Omental fat pad (tissue), 4 donors: ENCODE measurements at places on chromosomes 7 and 10. TPM values are rescaled to one million over a fixed set of nuclear protein-coding genes. Genes with fewer than 3 reads are reported as not detected.

Gene RTKN2
- 0.09 TPM for total RNA-seq

Gene SLC13A1
- total RNA-seq, result not detected

DNA sequence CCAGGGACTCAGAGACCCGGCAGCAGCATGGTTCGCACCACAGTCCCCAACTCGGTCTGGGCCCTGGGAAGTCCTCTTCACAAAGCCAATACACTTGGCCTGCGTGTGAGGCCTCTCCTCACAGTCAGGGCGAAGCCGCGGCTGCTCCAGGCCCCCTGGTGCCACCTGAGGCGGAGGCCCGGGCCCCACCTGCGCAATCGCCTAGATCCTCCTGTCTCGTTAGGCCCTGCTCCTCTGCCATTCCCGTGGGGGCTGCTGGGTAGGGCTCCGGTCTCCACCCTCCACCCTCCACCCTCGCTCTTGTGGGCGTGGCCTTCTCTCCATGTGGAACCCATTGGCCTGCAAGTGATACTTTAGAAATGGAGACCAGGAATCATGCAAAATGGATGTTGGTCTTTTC, 553.3 kb downstream of the INHBA start:
- DNase-seq, result no peak

GRCh38 chr7:148697256-148698006, 1.3 kb upstream of the CUL1 start:
- no peak for DNase-seq

- DNase-seq, result no peak
Observed at GRCh38 chr10:117410557-117410956, 35.3 kb upstream of the PDZD8 start.

Gene EFCAB10
- not detected for total RNA-seq

Gene UROS
- total RNA-seq, result 39.1 TPM

DNA sequence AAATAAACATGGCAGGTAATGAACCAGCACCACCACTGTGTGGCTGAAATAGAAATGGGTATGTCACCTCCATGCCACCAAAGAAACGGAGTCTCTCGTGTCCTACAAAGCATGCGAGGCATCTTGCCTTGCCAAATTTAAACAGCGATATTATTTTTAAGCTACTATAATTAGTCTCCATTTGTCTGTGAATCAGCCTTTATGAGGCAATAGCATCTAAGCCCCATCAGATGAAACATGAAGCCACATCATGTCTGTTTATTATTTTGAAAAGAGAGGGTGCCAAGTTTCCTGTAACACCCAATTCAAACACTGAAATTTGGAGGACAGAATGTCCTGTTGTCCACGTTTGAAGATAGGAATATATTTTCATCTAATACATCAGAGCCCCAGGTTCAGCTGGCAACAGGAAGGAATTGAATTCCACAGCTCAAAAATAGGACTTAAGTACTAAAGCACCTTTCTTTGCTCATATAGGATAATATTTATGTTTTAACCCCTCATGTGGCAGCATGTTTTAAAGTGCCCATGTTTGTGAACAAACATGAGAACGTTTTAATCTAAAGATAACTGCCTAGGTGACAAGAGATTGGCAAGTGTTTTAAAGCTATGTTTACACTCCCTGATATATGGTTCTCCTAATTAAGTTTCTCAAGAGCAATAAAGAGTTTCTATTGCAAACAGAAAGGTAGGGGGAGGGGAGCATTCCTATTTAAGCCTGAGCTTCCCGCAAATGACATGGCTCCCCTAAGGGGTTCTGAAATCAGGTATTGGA, 86.8 kb downstream of the SORBS1 start:
- no peak for DNase-seq

DNA sequence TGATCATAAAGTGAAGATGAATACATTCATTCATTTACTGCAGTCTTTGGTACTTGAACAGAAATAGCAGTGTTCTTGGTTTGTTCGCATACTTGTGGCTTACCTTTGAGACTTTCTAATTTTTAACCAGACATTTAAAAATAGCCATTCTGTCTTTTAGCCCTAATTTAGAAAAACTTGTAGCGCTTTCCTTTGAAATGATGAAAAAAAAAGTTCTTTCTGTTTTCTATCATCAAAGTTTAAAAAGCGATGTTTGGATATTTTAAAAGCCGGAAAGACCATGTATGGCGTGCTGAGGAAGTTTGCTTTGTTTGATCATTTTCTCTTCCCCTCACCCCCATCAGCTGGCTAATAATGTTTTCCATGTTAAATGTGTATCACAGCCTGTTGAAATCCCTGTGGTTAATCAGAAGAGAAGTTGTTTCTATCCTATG, 116.3 kb downstream of the CUX1 start:
- DNase-seq, result no peak

Gene GDF2
- not detected for total RNA-seq
